ENCODE measurements at places on chromosomes 2 and 18.

- DNase-seq = no peak
Observed at GRCh38 chr2:203889944-203890343, 22.4 kb downstream of the CTLA4 start.

- no peak for DNase-seq
Observed at GRCh38 chr2:230155359-230155758, 64.4 kb downstream of the SP110 start.

DNA sequence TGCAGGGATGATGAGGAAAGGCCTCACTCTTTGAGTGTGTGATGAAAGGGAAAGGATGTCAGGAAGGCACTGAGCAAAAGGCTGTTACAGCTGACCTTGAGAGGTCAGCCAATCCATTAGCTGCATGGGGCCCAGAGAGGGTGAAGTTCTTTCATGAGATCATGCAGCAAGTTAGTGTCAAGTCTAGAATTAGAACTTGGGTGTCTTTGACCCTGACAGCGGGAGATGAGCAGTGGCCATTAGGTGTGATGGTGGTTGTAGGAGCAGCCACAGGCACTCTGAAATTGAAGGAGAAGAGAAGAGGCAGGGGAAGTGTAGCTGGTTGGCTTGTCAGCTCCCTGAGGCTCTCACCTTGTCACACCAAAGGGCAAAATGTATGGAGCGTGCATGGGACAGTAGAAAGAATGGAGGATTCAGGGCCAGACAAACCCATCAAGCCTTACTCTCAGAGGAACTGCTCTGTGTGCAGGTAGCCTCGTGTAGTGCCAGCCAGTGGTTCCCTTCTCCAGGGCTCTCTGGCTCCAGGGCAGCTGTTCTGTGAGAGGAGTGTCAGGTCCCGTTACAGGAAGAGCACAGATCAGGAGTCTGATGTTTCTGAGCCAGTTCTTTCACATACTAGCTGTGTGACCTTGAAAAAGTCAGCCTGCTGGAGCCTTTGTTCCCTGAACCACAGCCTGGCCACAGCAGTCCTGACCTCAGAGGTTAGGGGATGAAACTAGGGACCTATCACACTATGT, 35.9 kb downstream of the MAP4K4 start:
- no peak for DNase-seq

DNA sequence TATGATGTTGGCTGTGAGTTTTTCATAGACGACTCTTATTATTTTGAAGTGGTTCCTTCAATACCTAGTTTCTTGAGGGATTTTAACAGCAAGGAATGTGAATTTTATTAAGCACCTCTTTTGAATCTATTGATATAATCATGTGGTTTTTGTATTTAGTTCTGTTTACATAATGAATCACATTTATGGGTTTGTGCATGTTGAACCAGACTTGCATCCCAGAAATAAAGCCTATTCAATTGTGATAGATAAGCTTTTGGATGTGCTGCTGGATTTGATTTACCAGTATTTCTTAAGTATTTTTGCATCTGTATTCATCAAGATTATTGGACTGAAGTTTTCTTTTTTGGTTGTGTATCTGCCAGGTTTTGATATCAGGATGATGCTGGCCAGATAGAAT, 131.6 kb upstream of the SCN7A start:
- DNase-seq = no peak

DNA sequence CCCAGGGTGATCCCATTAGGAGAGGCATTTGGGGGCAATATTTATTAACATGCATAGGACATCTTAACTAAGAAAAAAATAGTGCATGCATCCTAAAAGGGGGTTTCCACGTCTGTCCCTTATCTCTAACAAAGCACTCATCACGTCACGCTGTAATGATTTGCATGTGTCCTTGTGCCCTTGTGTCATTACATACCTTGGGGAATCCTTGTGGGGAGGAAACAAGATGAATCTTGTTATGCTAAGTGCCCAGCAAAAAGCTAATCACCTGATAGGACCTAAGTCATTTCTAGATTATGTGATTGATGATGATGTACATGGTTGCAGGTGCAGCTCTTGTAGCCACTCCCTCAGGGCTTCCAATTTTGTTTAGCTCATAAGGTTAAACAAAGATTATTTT, 250.9 kb downstream of the FBXO15 start:
- no peak for DNase-seq

DNA sequence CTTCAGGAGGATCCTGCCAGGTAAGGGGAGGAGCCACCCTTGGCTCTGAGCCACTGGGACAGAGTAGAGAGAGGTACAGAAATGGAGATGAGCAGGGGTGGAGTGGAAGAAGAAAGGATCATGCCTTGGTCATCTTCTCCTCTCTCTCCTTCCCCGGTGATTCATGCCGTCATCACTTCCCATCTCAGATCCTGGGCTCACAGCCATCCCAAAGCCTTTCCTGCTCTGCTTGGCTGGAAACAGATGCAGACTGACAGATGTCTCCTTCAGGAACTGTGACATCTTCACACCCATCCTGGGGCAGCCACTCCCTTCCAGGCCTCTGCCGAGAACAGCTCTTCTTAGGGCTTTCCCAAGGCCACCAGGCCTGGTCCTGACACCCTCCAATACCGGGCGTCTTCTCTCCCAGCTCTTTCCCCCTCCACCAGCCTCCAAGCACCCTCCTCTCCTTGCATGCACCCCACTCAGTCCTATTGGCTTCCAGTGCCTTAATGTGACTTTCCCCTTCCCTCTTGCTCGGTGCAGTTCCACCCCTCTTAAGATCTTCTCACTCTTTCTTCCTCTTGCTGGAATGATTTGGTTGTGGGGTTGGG, 58.3 kb upstream of the TNP1 start:
- DNase-seq = no peak

GRCh38 chr18:26532367-26533340, 15.7 kb downstream of the KCTD1 start:
- no peak for DNase-seq

DNA sequence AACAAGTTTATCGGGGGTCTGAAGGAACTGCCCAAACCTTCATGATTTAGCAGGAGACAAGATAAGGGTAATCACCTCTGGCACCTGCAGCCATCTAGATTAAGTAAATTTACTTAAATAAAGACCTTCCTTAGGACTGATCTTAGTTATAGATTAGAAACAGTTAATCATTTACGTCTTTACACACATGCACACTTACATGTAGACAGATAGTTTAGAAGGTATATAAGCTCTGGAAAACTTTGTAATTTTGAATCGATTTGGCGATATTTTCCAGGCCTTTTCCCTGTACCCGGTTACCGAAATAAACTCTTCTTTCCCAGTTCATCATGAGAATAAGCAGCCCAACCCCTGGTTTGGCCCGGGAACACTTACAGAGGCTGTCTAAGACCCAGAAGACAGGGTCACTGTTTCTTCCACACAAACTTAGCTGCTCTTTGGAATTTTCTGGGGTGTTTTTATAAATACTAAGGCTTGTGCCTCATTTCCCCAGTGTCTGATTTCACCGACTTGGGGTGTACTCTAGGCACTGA, 560 bp upstream of the SKA1 start:
- no peak for DNase-seq

DNA sequence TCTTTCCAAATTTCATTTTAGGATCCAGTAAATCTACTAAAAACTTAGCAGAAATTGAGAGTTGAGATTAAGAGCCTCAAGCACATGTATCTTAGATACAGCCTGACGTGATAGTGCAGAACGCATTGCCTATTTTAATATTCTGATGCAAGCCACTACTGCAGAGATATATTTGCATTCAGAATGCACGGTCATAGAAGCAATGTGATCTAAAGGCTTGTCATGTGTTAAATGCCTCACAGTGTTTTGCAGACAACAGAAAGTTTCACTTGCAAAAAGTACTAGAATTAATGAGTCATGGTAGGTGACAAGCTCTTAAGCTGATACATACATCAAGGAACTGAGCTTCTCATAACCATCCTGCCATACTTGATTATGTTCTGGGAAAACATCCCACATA, 886.7 kb upstream of the CHAC2 start:
- DNase-seq = no peak

GRCh38 chr2:187936228-187936627, 355.4 kb upstream of the GULP1 start:
- no peak for DNase-seq

GRCh38 chr18:44816477-44816876, 135.8 kb downstream of the SETBP1 start:
- DNase-seq = no peak

DNA sequence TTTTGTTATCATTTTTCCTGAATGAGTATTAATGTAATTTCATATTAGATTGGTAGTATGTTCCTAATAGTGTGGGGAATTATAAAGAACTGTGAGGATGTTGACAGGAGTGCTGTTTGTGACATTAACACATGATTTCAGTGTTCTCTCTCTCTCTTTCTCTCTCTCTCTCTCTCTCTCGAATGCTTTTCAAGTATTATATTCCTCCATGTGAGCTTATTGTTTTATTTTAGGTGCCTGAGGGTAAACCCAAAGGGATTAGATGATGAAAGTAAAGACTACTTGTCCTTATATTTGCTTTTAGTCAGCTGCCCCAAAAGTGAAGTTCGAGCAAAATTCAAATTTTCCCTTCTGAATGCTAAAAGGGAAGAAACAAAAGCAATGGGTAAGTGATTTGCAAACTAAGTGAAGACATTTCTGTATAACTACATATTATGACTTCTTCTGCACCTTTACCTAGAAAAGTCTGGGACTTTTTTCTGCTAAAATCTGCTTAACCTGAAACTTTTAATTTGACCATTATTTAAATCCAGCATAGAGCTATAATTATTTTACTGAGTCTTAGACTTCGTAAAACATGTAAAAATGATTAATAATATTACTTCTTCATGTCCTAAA, 49.2 kb downstream of the SPOPL start:
- no peak for DNase-seq

DNA sequence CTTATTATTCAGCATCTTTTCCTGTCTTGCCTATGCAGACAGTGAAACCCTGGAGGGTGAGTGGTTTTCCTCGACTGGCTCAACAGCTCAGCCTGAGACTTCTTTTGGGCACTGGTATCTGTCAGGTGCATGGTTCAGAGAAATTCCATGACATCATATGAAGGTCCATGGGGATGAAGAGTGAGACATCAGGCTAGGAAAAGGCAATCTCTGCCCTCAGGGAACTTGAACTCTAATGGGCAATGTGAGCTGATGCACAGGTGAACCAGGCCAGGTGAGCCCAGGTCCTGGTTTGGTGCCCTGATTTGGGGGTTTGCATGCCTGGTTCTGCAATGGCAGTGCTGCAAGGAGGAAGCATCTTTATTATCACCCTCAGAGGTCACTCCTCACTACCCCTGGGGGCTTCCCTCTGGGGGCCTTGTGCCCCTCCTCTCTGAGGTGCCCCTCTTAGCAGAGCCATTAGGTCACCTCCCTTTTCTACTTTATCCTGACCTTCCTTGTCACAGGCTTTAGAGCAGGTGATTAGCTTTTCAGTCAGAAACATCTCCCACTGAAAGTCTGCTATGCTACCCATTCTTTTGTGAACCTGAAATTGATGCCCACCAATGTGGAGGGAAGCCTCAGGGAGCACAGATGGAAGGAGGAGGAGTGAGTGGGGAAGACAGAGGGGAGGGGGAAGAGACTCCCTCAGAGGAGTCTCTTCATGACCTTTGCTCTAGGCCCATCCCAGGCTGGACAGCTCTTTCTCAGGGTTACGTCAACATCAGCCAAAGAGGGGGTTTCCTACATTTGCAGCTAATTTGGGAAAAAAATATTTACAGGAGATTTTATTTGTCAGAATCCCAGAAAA, 47.3 kb downstream of the MERTK start:
- DNase-seq = no peak

DNA sequence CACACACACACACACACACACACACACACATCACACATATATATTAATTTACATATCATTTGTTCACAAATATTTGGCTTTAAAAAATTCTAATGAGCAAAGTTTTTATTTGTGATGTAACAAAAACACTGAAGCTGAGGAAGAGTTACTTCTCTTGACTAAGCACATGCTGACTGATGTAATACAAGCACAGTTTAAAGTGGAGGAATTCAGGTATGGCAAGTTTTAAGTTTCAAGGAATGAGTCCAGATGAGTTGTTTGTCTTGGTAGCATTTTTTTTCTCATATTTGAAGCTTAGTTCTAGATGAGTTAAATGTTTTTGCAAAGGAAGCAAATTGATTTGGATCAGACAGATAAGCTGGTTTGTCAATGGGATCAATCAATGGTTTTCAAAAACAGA, 20.2 kb upstream of the CALCRL start:
- DNase-seq = no peak

- DNase-seq = no peak
Observed at GRCh38 chr2:11560806-11561205, 27.0 kb downstream of the GREB1 start.

GRCh38 chr18:58221060-58221725, 177.2 kb downstream of the NEDD4L start:
- no peak for DNase-seq

DNA sequence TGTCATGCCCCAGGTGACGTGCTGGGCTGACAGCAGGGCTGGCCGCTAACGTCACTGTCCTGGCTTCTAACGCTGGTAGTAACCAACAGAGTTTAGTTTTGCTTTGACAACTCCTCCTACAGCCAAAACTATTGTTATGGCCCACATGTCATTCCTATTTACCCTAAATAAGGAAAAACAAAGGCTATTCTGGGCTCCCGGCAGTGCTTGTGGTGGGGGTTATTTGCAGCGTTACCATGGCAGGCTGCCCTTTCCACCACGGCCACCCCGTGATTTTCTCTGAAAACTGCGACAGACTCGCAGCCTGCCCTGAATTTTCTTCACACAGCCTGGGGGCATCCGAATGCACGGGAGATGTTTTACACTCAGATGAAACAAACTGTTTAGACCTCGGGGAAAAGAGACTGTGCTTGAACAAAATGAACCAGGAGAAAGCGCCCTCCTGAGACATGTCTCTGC, 115.2 kb downstream of the FAM210A start:
- peak; percentile 27 for DNase-seq

DNA sequence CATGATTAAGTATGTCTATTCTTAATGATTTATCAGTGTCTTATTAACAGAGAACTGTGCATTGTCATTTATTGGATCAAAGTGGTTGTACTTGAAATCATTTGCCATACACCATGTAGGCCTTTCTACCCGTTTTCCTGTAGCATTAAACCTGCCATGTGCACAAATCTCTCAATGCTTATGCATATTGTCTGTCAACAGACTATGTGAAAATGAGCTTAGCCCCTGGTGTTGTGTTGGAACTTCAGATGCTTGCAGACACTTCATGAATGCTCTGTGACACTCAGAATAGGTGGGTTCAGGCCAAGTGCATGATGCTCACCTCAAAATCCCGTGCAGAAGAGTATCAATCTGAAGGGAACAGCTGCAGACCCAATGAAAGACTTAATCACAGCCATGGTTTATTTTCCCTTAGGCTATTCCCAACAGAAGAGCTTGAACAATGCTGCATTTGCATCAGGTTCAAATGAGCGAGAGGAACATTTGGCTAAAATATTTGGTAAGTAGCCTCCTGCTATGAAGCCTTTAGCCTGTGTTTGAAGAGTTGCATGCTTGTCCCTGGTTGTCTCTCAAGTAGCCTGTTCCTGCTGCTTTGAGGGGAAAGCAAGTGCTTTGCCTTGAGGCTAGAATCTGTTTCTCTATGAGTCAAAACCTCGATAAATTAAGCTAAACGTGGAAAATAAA, 6.1 kb downstream of the C2orf92 start:
- no peak for DNase-seq
